Dermis blood vessel endothelial cell (primary cell): ENCODE measurements at places on chromosomes 2 and 18. TPM values are rescaled to one million over a fixed set of nuclear protein-coding genes. Genes with fewer than 3 reads are reported as not detected.
A peak's percentile ranks its signal among the peaks of the same experiment; 100 is the strongest.

KIAA2012 gene
- total RNA-seq = not detected in 2 replicates

ADD2 gene
- 4.6 and 13.3 TPM in 2 replicates for total RNA-seq

AQP12A gene
- not detected in 2 replicates for total RNA-seq

LONRF2 gene
- under 0.01 TPM in 1 of 2 replicates, not detected in the other for total RNA-seq

GCC2 gene
- total RNA-seq = 26.7 and 27.0 TPM in 2 replicates

EPB41L5 gene
- 30.2 and 30.8 TPM in 2 replicates for total RNA-seq

C2orf78 gene
- not detected in 2 replicates for total RNA-seq

- DNase-seq = no peak
Observed at GRCh38 chr18:50143294-50143693, 51.7 kb downstream of the MYO5B start.

- DNase-seq = no peak
Observed at GRCh38 chr2:121527009-121527682, 3.5 kb upstream of the RNU4ATAC start.

DNA sequence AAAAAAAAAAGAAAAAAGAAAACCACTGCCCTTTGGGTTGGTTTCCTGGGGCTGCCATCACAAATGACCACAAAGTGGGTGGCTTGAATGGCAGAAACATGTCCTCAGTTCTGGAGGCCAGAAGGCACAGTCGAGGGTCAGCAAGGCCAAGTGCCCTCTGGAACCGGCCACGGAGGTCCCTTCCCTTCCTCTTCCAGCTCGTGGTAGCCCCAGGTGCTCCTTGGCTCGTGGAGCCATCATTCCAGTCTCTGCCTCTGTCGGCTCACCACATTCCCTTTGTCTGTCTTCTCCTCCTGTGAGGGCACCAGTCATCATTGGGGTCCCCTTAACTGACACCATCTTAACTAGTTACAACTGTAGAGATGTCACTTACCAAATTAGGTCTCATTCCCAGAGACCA is 8.5 kb upstream of the NFATC1 start:
- DNase-seq = no peak

DNA sequence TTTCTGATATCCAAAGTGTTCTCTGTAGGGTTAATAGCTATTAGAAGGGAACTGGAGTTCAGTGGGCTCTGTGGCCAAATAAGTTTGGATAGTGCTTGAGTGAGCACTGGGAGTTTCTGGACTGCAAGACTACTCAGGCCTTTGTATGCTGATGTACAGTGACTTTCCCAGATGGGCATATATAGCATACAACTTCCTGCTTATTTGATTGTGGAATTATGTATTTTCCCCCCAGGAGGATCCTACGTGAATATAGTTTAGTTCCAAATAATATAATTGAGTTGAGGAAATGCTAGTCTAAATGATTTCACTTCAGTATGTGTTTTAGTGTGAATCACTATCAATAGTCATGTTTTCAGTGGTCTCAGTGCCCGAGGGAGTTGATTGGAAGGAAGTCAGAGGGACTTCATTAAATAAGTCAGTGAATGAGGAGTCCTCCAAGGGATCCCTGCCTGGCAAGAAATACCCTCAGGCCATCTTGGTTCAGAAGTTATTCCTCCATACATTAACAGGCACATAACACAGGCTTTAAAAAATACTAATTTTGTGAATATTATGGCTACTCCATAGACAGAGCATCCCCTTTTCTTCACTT is 251.4 kb downstream of the PRKCE start:
- no peak for DNase-seq

DNA sequence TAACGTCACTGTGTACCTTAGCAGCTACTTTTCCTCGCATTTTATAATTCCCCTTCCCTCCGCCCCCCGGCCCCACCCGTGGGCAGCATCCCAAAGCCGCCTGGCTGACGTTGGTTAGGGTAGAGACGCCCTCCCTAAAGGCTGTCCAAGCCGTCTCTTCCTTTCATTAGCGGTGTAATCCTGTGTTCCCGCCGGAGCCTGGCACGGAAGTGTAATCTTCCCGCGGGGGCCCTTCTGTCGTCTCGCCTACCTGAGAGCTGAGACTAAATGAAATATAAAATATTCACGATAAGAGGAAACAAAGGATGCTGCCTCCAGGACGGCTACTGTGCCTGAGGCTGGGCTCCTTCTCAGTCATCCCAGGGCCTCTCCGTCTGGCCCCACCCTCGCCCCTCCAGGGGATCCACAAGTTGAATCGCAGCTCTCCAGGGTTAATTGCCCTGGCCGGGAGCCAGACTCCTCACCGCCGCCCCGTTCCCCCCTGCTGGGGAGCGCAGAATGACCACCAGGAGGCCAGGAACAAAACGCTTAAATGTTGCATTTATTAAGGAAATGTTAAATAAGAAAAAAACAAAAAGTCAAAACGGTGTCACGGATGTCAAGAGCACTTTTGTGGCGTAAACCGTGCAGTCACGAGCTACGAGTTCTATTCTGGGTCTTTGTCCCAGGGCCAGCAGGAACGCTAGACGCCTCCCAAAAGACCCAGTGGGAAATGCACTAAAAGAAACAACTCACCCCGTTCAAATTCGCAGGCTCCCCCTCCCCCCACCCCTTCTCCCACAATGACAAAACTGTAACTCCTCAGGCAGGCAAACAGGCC is 1.5 kb downstream of the RPRM start:
- DNase-seq = no peak

- DNase-seq = no peak
Observed at GRCh38 chr2:240554767-240555493, 2.9 kb downstream of the ANKMY1 start.

- no peak for DNase-seq
Observed at GRCh38 chr18:12329125-12329698, 21.2 kb downstream of the TUBB6 start.

DNA sequence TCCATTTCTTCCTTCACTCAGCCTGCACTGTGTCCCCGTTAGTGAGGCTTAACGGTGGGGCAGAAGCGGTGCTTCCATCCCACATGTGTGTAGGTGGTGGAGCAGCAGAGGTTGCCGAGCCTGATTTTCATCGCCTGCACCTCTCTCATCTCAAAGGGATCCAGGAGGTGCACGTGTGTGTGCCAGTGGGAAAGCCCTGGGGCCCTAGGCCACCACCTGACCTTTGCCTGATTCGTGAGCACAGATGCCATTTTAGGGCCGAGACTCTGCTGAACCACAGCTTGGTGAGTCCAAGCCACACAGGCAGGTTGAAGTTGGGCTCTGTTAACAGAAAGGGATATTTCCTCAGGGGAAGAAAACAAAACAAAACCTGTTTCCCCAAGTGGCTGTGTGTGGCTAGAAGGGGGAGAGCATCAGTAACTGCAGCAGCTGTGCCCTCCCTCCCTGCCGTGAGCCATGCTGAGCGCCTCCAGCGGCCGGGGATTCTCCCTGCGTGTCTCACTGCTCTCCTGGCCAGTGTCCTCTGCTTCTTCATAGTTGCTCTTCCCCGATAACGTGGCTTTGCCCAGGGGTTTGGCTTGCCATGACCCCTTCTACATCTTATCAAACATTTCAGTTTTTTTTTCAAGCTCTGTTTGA is 81.5 kb downstream of the MAPRE2 start:
- DNase-seq = no peak

DNA sequence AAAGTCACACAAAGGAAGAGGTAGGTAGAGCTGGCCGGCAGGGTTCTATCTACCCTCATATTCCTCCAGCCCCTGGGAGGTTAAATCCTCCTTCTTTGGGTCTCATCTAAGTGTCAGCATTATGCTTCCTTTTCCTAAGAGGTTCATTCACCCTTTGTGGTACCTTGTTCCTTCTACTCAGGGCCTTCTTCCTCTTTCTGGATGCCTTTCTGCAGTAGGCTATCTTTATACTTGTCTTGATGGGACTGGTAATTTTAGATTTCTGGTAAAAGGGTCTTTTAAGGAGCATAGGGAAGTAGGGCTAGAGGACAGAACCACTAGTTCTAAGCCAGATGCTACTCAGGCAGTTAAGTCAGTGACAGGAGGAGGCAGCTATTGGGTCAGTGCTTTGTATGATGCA is 13.7 kb upstream of the TNP1 start:
- DNase-seq = no peak

DNA sequence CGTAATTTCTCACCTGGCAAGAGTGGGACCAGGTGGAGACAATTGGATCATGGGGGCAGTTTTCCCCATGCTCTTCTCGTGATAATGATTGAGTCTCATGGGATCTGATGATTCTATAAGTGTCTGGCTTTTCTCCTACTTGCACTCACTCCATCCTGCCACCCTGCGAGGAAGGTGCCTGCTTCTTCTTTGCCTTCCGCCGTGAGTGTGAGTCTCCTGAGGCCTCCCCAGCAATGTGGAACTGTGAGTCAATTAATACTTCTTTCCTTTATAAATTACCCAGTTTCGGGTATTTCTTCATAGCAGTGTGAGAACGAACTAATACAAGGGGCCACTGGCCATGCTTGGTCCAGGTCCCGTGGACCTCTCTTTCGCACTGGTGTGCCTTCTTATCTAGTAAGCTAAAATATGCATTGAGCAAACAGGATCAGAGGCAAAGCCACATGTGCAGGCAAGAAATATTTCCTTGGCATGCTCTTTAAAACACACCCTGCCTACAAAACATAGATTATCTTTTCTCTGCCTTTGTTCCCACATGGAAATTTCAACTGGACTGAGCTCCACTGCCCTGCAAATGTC is 821.1 kb downstream of the TRIB2 start:
- no peak for DNase-seq

- DNase-seq = peak; percentile 40
Observed at GRCh38 chr2:41698678-41699422, 349.0 kb upstream of the PKDCC start.

DNA sequence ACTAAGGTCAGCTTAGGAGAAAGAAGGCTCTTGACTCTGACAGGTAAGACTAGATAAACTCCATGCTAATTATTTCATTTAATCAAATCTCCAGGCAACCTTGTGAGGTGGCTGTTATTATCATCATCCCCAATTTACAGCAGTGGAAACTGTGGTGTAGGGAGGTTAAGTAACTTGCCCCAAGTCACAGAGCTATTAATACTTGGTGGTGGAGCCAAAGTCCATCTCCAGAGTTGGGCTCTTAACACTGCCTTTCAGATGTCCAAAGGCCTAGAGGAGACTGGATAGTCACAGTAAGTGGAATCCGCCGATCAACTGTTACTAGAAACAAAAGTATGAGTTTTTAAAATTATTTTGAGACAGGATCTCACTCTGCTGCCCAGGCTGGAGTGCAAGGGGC is 46.6 kb upstream of the SP3 start:
- DNase-seq = no peak

DNA sequence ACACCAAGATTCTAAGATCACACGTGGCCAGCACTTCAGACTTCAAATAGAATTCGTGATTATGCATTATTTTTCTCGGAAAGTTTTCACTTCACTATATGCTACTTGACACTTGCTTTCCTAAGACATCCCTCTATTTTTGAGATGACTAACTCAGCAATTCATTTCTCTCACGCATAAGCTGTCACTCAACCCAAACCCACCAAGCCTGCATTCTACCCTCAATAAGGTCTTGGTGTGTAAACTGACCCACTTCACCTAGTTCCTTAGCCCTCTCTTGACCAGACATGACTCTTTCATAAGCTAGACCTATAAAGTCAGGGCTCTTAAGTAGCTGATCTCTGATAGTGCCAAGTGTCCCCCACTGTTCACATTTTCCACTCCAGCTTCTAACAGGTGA is 11.7 kb downstream of the CKAP2L start:
- no peak for DNase-seq
